ENCODE measurements at places on chromosomes 11 and 22.

DNA sequence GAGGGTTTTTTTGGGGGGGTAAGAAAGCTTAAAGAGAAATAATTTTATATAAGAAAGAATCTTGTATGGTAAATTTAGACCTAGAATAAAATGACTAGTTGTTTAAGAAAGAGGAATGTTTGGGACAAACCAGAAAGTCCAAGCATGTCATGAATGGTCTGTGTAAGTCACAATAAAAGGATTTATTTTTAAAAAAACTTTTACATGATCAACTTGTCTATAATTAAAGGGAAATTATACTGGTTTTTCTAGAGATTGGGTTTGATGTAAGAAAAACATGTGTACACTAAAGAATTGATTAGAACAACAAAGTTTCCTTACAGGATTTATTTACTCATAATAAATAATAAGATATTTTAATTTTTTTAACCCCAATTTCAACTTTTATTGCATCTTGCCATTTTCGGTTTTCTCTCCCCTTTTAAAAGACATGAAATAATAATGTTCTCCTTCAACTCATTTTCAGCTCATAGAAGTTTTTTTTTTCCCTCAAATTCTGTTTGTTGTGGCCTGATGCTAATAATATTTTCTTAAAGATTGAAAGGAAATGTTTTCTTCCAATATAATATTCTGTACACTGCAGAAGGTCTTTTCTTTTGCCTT lies 35.4 kb upstream of the INCENP start:
- no peak for DNase-seq

GRCh38 chr22:37163575-37164504 lies 14.1 kb upstream of the IL2RB start:
- no peak for DNase-seq

GRCh38 chr11:36588099-36588498 lies 6.2 kb upstream of the IFTAP start:
- no peak for DNase-seq

DNA sequence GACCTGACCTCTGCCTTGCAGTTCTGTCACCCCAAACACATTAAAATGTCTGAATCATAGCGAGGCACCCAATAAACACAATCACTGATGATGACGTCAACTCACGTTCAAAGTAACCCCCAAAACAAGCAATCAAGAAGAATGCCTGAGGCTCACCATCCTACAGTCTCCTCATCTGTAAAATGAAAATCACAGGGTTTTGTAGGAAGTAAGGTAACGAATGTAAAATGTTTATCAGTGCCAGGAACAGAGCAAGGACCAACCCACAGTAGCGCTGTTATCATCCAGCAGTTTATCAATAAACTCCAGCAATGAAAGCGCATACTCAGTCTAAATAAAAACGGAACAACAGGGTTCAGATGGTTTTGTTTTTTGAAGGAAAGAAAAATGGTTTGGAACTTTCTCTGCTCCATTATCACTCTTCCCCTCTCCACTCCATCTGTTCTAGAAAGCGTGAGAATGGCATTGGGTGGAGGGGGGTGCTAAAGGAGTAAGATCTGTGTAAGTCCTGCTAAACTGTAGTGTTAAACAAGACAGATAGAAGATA lies 110.5 kb downstream of the MICAL3 start:
- DNase-seq, result no peak
